ENCODE measurements at places on chromosomes 2 and 18.

- no peak for DNase-seq
These were observed 1374.9 kb upstream of the CRIM1 start for GRCh38 chr2:34980689-34981088.

- no peak for DNase-seq
These were observed 703.4 kb upstream of the LINC00305 start for GRCh38 chr18:64852281-64852680.

GRCh38 chr2:102460467-102460866 is 12.6 kb upstream of the SLC9A4 start:
- DNase-seq, result no peak

DNA sequence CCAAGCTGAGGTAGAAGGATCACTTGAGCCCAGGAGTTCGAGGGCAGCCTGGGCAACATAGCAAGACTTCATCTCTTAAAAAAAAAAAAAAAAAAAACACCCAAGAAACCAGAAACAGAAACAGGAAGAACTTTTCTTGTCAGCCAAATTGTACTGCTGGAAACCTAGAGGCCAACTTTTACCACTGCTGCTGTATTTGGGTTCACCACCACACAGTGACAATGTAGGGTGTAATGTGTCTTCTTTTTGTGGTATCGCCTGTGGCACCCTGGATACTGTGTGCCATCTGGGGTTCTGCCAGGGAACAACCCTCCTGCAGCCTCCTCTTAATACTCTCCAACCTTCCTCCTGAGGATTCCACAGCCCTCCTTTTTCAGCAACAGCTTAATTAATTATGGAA is 72.6 kb downstream of the STK39 start:
- no peak for DNase-seq

- DNase-seq, result no peak
These were observed 107.5 kb upstream of the CELF4 start for GRCh38 chr18:37672932-37673595.

- no peak for DNase-seq
These were observed 31.6 kb downstream of the CYP26B1 start for GRCh38 chr2:72116081-72116533.

GRCh38 chr2:71814885-71815284 is 332.8 kb downstream of the CYP26B1 start:
- DNase-seq, result no peak

- DNase-seq, result no peak
These were observed 245.1 kb downstream of the KCNS3 start for GRCh38 chr2:18123577-18123976.

GRCh38 chr2:147511491-147511948 is 333.3 kb upstream of the ACVR2A start:
- DNase-seq, result peak; percentile 7

DNA sequence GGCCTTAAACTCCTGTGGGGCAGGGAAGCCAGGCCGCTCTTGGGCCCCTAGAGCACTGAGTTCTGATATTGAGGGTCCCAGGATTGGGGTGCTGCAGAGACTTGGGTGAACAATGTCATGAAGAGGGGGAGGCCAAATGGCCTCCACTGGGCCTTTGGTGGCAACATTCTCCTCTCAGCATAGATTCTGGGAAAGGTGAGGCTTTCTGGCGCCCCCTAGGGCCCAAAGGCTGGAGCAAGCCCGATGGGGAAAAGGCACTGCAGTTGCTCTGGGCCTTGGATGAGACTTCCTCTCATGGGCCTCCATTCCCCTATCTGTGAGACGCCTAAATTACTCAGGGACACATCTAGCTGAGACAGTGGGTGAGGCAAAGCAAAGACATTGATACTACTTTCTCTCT is 84.8 kb downstream of the ACAA2 start:
- peak; percentile 47 for DNase-seq

- no peak for DNase-seq
These were observed 21.3 kb downstream of the SLC66A2 start for GRCh38 chr18:79930020-79930642.

DNA sequence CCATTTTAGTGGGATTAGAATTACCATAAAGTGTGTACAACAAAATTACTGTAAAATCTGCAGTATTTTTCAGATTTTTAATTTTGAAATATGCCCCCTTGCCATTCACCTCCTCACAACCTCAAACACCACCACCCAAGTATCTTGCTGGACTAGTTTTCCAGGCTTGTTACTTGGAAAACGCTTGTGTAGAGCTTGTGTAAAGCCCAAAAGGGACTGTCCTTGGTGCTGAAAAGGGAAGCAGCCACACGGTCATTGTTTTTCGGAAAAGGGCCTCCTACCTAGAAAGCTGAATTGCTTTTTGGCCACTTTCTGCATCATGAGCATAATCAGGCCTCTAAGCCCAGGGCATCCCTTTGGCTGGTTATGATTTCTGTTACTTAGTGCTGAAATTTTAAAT is 563.4 kb downstream of the LRRTM4 start:
- DNase-seq, result no peak

GRCh38 chr18:30149585-30149984 is 893.0 kb downstream of the DSC3 start:
- no peak for DNase-seq

- DNase-seq, result no peak
These were observed 300.0 kb upstream of the CHAC2 start for GRCh38 chr2:53467467-53468180.

- peak; percentile 27 for DNase-seq
These were observed 29.1 kb downstream of the DRC1 start for GRCh38 chr2:26430826-26431225.

GRCh38 chr2:62142054-62142453 is 53.9 kb upstream of the B3GNT2 start:
- DNase-seq, result no peak

GRCh38 chr18:56423626-56424025 is 214.8 kb downstream of the TXNL1 start:
- no peak for DNase-seq

DNA sequence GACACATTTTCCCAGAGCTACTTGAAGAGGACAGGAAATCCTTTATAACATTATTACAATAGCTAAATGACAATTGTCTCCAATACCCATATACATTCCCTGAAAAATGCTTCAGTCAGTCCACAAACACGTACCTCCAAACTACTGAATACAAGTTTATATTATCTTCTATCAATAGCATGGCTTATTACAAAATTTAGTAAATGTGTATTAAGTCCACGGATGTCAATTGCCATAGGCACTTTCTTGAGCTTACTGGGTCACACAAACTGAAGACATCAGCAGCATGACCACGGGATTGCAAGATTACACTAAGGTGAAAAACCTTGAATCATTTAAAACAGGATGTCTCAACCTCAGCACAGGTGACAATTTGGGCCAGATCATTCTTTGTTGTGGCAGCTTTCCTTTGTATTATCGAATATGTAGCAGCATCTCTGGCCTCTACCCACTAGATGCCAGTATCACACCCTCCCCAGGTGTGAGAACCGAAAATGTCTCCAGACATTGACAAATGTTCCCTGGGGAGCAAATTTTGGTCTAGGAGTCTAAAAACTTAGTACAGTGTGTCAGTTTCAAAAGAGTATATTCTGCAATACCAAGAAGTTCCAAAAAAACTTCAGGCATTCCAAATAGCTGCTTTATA is 1.4 kb downstream of the MBD2 start:
- DNase-seq, result no peak

- no peak for DNase-seq
These were observed 73.6 kb downstream of the SPATS2L start for GRCh38 chr2:200380091-200380561.

Measured in brain microvascular endothelial cell (primary cell).